Stimulated activated CD4-positive, alpha-beta T cell treated with anti-CD3 and anti-CD28 coated beads, TNF-alpha, amount 100 ng/mL, for 24 hours (primary cell): ENCODE measurements at places on chromosomes 2 and 18.

DNA sequence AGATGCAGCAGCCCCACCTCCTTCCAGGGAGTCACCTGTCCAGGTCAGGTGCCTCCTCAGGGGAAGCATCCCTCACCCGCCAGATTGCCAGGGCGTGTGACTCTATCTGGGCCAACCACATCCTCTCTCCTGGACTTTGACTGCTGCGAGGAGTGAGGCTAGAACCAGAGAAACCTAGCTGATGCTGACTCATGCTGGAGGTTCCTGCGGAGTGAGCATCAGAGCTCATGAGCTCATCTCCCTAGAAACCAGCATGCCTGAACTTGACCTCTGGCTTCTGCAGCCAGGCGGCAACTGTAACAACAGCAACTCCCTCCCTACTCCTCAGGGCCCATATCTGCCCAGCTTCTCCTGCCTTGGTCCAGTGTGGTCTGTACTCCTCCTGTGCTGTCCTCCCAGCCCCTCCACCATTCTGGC is 28.3 kb upstream of the NT5DC4 start:
- DNase-seq = no peak

GRCh38 chr2:21627938-21628337 is 504.2 kb downstream of the TDRD15 start:
- DNase-seq = no peak

GRCh38 chr2:168230389-168230788 is 17.0 kb downstream of the STK39 start:
- DNase-seq = no peak

GRCh38 chr2:10317646-10318045 is 14.9 kb downstream of the HPCAL1 start:
- DNase-seq = no peak

- DNase-seq = no peak
Measured at GRCh38 chr2:237180187-237180586, 94.5 kb downstream of the COPS8 start.

DNA sequence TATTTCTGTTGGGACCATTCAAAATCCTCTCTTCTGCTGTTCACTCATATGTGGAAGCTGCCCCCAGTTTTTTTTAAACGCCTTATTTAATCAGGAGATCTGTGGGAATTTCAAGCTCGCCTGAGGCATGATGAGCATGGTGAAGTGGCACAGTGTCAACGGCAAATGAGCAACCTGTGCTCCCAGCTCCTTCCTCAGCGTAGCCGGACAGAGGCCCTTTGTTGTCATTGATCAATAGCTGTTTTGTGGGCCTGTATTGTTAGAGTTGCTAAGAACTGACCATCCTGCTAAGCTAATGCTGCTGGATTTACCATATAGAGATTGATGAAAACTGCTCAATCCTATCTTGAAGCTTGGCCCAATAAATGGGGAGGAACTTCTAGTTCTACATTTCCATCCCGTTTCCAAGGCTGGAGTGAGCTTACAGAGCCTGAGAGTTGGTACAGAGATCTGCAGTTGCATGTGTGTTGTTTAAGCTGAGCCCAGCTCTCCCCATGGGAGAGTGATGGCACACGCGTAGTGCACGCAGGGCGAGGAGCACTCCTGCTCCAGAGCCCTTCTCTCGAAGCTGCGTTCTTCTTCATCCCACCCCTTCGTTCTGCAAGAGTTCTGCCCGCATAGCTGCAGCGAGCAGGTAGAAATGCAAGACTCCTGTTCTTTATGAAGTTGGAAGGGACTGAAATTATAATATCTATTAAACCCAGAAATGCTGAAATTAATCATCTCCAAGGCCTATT is 108.8 kb downstream of the RTN4 start:
- DNase-seq = no peak

GRCh38 chr2:101698844-101699754 is 1.6 kb downstream of the MAP4K4 start:
- DNase-seq = no peak
